Fibroblast of the aortic adventitia (primary cell): ENCODE measurements at places on chromosomes 2 and 18. TPM values are rescaled to one million over a fixed set of nuclear protein-coding genes. Genes with fewer than 3 reads are reported as not detected.

Gene RFTN2
- 6.4 and 16.4 TPM in 2 replicates for total RNA-seq

Gene IFIH1
- 7.7 and 9.7 TPM in 2 replicates for total RNA-seq

Gene TMEM247
- not detected in 2 replicates for total RNA-seq

Gene PGAP1
- total RNA-seq: 10.3 and 14.7 TPM in 2 replicates

Gene NFATC1
- total RNA-seq: 2.0 and 3.0 TPM in 2 replicates

Gene IL1A
- total RNA-seq: 0.90 TPM in 1 of 2 replicates, not detected in the other

Gene FBLN7
- total RNA-seq: 3.2 and 7.8 TPM in 2 replicates

Gene LAMA3
- 5.1 and 15.7 TPM in 2 replicates for total RNA-seq

Gene RNF152
- total RNA-seq: 7.3 and 12.8 TPM in 2 replicates

Gene RGPD4
- total RNA-seq: 0.16 TPM in 1 of 2 replicates, not detected in the other

Gene OR6B2
- total RNA-seq: not detected in 2 replicates

DNA sequence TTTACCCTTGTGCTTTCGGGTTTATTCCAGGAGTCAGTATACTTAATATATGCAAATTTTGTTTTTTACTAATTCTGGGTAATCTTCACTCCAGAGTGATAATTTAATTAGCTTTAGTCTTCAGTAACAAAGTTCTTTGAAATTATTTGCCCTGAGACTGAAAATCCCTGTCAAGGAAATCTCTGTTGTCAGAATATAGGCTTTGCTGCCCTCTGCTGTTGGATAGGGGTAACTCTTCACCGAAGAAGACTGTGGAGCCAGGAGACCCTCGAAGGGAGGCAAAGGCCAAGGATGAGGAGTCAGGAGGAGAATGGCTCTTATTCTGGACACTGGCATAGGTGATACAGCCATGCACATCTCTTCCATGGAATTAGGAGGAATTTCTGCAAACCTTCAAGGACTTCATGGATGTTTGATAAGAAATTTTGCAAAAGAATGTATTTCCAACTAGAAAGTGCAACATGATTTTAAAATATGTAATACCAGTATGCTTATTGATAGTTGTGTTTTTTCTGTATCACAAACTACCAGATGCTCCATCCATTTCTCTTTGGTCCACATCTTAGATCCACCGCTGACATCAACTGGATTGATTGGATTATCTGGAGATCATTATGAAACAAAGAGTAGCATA lies 182.3 kb downstream of the RDH14 start:
- peak; percentile 67 for DNase-seq

- DNase-seq: peak; percentile 99
Observed at GRCh38 chr2:127508631-127509034, 17.7 kb downstream of the IWS1 start.

- DNase-seq: peak; percentile 8
Observed at GRCh38 chr2:195342061-195342460, 315.0 kb upstream of the SLC39A10 start.

GRCh38 chr2:176526995-176527901 lies 258.0 kb downstream of the MTX2 start:
- DNase-seq: peak; percentile 43

- no peak for DNase-seq
Observed at GRCh38 chr18:11489266-11489899, 120.0 kb upstream of the SLC35G4 start.

GRCh38 chr2:160680294-160680693 lies 186.7 kb upstream of the RBMS1 start:
- DNase-seq: no peak

- DNase-seq: peak; percentile 53
Observed at GRCh38 chr2:231068525-231069222, 12.0 kb downstream of the PSMD1 start.

GRCh38 chr2:18169121-18169892 lies 290.8 kb downstream of the KCNS3 start:
- no peak for DNase-seq

DNA sequence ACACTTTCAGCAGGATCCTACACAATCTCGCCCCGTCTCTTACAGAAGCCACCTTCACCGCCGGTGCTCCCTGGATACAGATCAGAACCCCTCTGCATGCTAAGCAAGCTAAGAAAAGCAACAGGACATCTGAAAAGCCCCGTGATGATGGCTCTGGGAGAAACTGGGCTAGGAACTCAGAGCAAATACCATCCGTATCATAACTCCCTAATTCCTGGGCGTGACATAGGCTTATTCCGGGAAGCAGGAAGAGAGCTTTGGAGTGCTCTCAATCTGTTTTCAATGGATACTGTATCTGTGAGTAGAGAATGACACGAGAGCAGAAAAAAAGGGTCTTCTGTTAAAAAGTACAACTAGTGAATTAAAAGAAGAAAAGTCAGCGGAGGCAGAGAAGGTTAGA lies 121.6 kb downstream of the SPP2 start:
- peak; percentile 36 for DNase-seq

- DNase-seq: no peak
Observed at GRCh38 chr2:3282056-3282998, 95.3 kb downstream of the EIPR1 start.

DNA sequence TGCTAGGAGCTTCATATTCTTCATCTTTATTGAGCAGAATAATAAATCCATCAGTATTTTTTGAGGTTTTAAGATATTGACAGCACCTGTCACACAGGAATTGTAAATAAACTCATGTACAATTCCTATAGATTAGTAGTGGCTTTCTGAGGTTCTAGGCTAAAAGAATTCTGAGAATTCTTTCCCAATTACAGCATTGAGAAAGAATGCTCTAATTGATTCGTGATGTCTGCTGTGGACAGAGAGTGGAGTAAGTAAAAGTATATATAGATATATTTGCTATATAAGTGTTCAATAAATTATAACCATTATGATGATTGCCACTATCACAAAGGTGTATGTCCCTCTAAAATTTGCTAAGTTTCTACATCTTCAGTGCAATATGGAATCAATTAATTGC lies 186.5 kb upstream of the NRP2 start:
- no peak for DNase-seq

DNA sequence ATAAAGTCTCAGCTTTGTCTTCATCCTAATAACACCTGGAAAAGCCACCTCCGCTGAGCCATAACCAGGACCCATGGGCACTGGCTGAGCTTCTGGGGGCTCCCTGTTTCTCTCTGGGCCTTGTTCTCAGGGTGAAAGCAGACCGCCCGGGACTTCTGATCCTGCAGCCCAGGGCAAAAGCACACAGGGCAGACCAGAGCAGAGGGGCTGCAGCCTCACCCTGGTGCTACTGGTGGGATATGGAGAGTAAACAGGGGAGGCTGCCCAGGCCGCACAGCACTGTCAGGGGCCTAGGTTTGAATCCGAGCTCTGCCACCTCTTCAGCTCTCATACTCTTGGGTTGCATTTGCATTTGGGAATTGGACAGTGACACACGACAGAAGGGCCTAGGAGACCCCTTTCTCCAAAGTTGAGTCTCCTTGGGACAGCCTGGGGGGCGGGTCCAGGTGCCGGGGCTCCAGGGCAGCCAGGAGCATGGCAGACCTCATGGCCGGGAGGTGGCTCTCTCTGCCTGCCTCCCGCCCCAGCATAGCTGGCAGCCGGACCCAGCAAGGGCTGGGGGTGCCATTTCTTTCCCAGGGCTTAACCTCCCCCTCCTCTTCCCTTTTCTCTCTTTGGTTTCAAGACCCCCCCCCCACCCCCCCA lies 164.9 kb downstream of the INHBB start:
- no peak for DNase-seq

GRCh38 chr2:118309257-118309945 lies 221.1 kb downstream of the INSIG2 start:
- DNase-seq: no peak

GRCh38 chr2:148560496-148560895 lies 84.1 kb upstream of the EPC2 start:
- peak; percentile 65 for DNase-seq

GRCh38 chr2:232894746-232895145 lies 24.7 kb downstream of the SNORC start:
- no peak for DNase-seq
